Activated CD8-positive, alpha-beta T cell treated with anti-CD3 and anti-CD28 coated beads, Interleukin-2, amount 10 ng/mL, durations not matched to agents 7 days and 5 days (primary cell): ENCODE measurements at places on chromosomes 4 and X. TPM values are rescaled to one million over a fixed set of nuclear protein-coding genes. Genes with fewer than 3 reads are reported as not detected.

- no peak for DNase-seq
These were observed 718 bp downstream of the SPIN3 start for GRCh38 chrX:56994375-56995270.

Gene PWWP3B
- not detected for total RNA-seq

DNA sequence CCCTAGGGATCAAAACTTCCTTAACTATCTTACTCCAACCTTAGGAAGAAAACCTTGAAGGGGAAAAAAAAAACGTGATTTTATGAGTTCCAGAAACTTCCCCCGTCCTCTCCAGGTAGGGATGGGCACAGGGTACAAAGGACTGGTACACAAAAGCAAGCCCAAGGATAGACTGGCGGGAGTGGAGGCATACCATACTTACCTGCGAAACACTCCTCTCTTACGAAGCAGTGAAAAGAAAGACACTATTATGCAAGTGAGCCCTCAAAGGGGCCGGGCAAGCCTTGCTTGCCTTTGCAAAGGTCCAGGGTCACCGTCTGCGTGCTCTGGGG is 651 bp downstream of the TSPAN6 start:
- no peak for DNase-seq

GRCh38 chr4:93876754-93877153 is 48.2 kb downstream of the ATOH1 start:
- DNase-seq: no peak
